Activated CD8-positive, alpha-beta T cell treated with anti-CD3 and anti-CD28 coated beads for 36 hours (primary cell): ENCODE measurements at places on chromosomes 1 and 21.

DNA sequence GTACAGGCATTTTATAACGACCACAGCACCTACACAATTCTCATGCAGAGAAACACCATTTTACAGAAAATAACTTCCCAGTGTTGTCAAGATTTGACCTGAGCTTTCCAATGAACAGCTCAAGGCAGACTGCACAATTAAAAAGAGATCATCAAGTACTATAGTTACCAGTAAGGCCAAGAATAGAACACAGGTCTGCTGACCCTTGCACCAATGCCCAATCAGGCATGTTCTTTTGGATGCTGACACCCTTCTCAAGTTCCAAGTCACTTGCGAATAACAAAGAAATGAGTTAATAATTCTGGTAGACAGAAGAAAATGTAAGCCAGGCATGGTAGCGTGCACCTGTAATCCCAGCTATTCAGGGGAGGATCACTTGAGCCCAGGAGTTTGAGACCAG, 101.9 kb downstream of the SLC45A1 start:
- H3K4me3 ChIP-seq = no peak overlapping the region
- H3K4me1 ChIP-seq = peaks cover 28% of the 10 kb centered on the region
- H3K36me3 ChIP-seq = peaks cover 24% of the 10 kb centered on the region
- no peak for DNase-seq
- H3K27me3 ChIP-seq = no peaks in the 10 kb centered on the region
- no peak overlapping the region for H3K27ac ChIP-seq

- no peaks in the 10 kb centered on the region for H3K4me1 ChIP-seq
These were observed 52.4 kb upstream of the USP1 start for GRCh38 chr1:62384276-62385005.

DNA sequence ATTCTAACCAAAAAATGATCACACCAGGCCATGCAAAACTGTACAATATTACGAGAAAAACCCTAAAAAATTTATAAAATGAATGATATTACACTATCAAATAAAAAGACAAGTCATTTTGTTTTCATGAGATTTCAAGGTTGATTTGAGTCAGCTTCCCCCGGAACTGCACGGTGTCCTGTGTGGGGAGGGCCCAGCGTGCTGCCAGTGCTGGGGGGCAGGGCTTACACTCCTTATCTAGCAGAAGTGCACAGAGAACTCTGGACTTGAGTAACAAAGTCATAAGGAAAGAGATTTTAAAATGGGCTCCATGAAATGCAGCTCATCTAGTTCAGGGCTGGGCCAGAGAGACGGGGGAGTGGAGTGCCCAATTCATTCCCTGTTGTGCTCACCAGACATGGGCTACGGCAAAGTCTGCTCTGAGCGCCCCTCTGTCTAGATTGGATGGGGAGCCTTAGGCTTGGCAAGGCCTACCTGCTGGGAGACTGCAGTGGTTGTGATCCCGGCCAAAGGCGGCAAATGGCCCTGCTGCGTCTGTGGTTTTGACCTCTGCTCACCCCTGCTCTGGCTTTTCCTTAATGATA, 50.1 kb downstream of the COQ8A start:
- H3K27ac ChIP-seq = peak overlapping the region; percentile 87
- peaks cover 7% of the 10 kb centered on the region for H3K36me3 ChIP-seq
- H3K27me3 ChIP-seq = no peaks in the 10 kb centered on the region
- H3K4me3 ChIP-seq = no peak overlapping the region
- DNase-seq = peak; percentile 83
- H3K4me1 ChIP-seq = peaks cover 24% of the 10 kb centered on the region

DNA sequence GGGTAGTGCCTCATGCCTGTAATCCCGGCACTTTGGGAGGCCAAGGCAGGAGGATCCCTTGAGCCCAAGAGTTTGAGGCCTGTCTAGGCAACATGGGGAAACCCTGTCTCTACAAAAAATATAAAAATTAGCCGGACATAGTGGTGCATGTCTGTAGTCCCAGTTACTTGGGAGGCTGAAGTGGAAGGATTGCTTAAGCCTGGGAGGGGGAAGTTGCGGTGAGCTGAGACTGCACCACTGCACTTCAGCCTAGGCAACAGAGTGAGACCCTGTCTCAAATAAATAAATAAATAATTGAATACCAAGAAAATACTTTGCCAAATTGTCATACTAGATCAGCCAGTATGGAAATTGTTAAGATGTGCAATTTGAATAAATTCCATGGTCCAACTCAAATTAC, 5.9 kb upstream of the RBBP5 start:
- DNase-seq = no peak
- no peak overlapping the region for H3K4me3 ChIP-seq
- H3K4me1 ChIP-seq = peaks cover 3% of the 10 kb centered on the region
- no peaks in the 10 kb centered on the region for H3K27me3 ChIP-seq

DNA sequence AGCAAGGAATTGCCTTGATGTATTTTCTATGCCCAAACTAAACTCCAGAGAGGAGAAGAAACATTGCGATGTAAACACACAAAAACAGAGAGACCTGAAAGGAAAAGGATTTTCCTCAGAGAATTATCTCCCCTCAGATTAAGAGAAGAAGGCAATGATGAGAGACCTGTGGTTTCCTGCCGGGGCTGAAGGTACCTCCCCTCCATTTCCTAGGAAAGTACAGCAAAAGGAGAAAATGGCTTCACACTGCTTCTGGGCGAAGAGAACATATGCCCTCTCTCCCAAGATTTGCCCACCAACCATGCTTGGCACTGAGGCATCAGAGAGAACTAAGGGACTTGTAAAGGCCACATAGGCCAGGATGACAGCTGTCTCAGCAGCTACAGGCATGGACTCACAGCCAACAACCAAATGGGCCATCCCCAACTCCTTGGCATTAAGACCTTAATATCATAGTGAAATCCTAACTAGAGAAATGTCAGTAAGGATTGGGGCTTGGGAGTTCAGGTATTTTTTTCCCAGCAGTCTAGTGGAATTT, 523.0 kb downstream of the PTPRC start:
- peak overlapping the region; percentile 47 for H3K27ac ChIP-seq
- H3K4me1 ChIP-seq = peaks cover 36% of the 10 kb centered on the region

- H3K36me3 ChIP-seq = peaks cover 1% of the 10 kb centered on the region
- no peak overlapping the region for H3K27ac ChIP-seq
- no peaks in the 10 kb centered on the region for H3K27me3 ChIP-seq
- no peak overlapping the region for H3K4me3 ChIP-seq
These were observed 60.4 kb downstream of the CC2D1B start for GRCh38 chr1:52305417-52306226.

GRCh38 chr1:170929412-170929834, 5.9 kb upstream of the MROH9 start:
- H3K36me3 ChIP-seq = no peaks in the 10 kb centered on the region
- peaks cover 10% of the 10 kb centered on the region for H3K27me3 ChIP-seq
- no peaks in the 10 kb centered on the region for H3K4me1 ChIP-seq
- no peak overlapping the region for H3K27ac ChIP-seq

GRCh38 chr1:73909043-73909562, 288.9 kb downstream of the LRRIQ3 start:
- H3K27me3 ChIP-seq = no peaks in the 10 kb centered on the region
- no peak for DNase-seq
- no peak overlapping the region for H3K4me3 ChIP-seq

GRCh38 chr1:167904652-167905130, 9.2 kb downstream of the ADCY10 start:
- no peaks in the 10 kb centered on the region for H3K36me3 ChIP-seq
- no peak overlapping the region for H3K27ac ChIP-seq
- H3K4me1 ChIP-seq = no peaks in the 10 kb centered on the region
- H3K27me3 ChIP-seq = no peaks in the 10 kb centered on the region
- H3K4me3 ChIP-seq = no peak overlapping the region
- no peak for DNase-seq

- peak; percentile 54 for DNase-seq
- H3K27me3 ChIP-seq = no peaks in the 10 kb centered on the region
- H3K4me1 ChIP-seq = peaks cover 17% of the 10 kb centered on the region
- no peaks in the 10 kb centered on the region for H3K36me3 ChIP-seq
- H3K4me3 ChIP-seq = peak overlapping the region; percentile 3
These were observed 13.7 kb downstream of the MEGF6 start for GRCh38 chr1:3597599-3597964.

DNA sequence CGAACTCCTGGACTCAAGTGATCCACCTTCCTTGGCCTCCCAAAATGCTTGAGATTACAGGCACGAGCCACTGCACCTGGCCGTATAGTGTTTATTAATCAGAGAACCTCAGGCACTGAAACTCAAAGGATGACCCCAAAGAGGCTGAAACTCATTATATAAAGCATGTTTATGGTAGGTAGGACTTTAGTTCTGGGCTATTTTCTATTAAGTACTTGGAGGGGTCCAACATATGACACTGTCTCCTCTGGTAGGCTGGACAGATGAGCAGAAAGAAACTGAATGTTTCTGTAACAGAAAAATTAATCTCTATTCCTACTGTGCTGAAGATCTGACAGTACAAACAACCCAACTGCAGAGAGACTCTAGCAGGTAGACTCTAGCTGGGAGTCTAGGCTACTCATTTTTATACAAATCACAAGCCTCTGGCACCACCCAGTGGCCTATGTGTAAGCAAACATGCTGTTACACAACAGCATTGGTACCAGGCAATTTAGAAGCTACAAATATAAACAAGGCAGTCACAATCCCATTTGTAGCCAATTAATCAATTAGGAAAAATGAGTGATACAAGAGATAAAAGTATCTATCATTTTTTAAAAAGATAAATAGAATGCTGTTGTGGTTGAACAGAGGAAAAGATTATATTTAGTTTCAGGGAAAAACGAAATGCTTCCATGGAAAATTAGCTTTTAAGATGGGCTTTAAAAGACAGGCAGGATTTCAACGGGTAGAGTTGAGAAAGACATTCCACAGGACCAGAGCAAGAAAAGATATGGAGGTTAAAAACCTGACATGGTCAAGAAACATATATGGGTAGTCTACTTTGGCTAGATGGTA, 10.4 kb downstream of the DCAF8 start:
- peak overlapping the region; percentile 14 for H3K27ac ChIP-seq
- H3K4me3 ChIP-seq = no peak overlapping the region
- peak; percentile 69 for DNase-seq
- H3K4me1 ChIP-seq = peaks cover 16% of the 10 kb centered on the region
- no peaks in the 10 kb centered on the region for H3K27me3 ChIP-seq

DNA sequence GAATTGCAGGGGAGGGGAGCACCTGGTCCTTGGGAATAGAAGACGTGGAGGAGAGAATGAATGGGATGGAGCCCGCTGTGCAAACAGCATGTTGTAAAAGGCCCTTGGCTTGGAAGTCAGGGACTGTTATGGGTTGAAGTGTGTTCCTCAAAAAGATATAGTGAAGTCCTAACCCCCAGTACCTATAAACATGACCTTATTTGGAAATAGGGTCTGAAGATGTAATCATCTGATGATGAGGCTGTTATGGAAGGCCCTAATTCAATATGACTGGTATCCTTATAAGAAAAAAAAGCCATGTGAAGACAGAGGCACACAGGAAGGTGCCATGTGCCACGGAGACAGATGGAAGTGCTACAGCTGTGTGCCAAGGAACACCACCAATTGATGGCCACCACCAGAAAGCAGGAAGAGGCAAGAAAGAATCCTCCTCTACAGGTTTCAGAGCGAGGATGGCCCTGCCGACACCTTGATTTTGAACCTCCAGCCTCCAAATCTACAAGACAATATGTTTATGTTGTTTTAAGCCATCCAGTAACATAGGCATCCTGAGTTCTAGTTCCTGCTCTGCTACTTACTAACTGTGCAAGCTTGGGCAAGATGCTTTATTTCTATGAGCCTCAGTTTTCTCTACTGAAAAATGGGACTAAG, 51.2 kb downstream of the LRRN2 start:
- H3K27me3 ChIP-seq = peaks cover 9% of the 10 kb centered on the region
- H3K36me3 ChIP-seq = no peaks in the 10 kb centered on the region
- H3K4me1 ChIP-seq = no peaks in the 10 kb centered on the region
- no peak for DNase-seq
- H3K4me3 ChIP-seq = no peak overlapping the region

DNA sequence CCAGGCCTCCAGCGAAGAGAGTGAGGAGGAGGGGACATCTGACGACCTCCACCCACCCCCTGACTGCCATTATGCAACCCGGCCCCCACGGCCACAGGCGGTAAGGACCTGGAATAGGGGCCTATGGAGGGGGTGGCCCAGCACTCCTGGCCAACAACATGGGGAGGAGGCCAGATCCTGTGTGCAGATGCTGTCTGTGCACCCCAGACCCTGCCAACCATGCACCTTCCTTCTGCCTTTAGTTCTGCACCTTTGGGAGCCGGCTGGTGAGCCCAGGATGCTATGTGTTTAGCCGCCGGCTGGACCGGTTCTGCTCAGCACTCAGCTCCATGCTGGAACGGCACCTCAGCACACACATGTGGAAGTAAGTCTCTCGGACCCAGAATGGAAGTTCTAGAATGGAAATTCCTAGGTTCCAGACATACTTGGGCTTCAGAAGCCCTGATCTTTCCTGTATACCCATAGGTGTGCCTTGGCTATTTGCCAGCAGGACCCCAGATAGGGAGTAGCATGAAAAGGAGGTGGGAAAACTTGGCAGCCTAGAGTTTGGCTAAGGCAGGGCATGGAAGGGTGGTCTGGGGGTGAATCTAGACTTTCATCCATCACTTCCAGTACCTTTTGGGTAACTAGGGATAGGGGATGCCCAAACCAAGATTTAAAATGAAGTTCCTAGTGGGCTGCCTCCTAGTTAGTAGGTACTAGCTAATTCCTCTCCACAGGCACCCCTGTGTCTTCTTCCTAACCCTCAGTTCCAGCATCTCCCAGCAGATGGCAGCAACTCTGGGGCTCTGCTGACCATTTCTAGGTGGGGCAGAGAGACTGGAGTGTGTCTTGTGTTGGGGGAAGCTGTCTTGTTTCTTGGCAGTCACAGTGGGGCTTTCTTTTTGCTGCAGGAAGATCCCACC, 3.6 kb upstream of the CYB561D1 start:
- H3K36me3 ChIP-seq = peaks cover 7% of the 10 kb centered on the region
- H3K4me3 ChIP-seq = no peak overlapping the region
- H3K27ac ChIP-seq = no peak overlapping the region
- peak; percentile 81 for DNase-seq
- no peaks in the 10 kb centered on the region for H3K27me3 ChIP-seq

DNA sequence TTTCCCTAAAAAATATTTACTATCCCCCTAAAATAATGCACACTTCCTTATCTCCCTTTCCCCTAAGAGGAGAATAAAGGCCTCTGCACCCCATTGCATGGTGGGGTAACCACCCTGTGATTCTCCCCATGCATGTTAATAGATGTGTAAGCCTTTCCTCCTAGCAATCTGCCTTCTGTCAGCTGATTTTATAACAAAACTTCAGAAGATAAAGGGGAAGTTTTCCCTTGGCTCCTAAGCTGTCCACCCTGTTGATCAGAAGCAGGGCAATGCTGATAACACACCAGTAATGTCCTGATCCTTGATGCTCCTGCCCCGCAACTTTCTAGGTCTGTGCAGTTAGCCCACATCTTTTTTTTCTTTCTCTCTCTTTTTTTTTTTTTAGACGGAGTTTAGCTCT, 11.4 kb upstream of the RNF187 start:
- no peaks in the 10 kb centered on the region for H3K36me3 ChIP-seq
- no peak overlapping the region for H3K4me3 ChIP-seq
- no peak overlapping the region for H3K27ac ChIP-seq
- peaks cover 42% of the 10 kb centered on the region for H3K4me1 ChIP-seq
- peaks cover 9% of the 10 kb centered on the region for H3K27me3 ChIP-seq
- DNase-seq = no peak
